ENCODE measurements at places on chromosomes 7 and 10.
A peak's percentile ranks its signal among the peaks of the same experiment; 100 is the strongest.

DNA sequence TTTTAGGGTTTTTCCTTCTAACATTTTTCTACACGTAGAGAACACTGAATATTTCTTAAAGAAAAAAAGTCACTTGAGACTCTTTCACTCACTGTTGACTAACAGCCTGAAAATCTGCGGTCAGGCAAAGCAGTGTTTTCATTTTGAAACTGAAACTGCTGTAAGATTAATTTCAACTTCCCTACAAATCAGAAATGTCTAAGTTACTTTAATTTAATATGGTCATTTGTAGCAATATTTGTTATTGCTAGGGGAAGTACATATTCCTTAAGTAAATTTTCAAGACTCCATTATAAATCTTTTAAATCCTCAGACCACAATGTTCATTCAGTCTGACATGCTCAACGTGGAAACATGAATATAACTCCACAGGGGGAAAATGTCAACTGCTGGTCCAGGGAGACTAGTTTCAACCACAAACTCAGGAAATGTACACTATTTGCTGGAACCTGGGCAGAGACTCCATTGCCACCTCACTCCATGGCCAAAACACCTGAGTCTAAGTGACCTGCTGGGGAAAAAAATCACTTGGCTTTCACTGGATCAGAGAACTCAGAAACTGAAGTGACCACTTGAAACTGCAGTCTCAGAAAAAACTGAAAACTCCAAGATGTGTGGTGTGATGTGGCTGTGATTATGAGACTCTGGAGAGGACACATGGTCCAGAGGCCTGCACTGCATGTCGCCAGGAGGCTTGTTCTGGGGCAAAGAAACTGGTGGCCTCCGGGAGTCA is 161.2 kb downstream of the TAX1BP1 start:
- peak; percentile 52 for DNase-seq

DNA sequence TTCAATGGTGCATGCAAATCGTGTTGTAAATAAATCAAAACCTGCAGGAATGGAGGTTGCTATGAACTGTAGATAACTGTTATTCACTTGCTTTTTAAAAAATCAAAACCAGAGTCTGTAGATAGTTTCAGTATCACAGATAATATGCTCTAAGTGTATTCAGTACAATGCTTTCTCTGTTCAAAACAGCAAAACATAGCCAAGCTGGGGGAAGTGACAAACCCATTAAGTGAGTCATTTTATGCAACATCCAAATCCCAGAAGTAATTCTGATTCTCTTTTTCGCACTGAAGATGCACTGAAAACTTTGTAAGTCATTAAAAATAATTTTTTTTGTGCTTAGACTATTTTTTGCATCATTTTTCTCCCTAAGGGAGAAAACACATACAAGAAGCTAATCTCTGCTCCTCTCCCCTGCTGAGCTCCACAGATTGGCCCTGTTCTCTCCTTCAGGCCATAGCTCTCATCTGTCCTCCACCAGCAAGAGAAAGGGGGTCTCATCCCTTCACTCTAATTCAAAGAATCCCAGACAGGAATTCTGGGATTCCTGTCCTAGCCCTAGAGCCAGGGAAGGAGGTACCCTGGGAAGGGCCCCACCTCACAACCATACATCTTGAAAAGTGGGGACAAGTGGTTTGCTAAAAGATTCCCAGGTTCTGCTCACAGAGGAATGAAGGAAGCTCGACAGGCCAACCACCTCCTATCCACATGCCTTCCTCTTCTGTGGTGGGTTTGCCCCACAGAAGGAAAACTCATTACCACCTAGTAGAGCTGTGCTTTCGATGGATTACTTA is 4.9 kb downstream of the PRTFDC1 start:
- DNase-seq = peak; percentile 97

- DNase-seq = no peak
These were observed 216.4 kb upstream of the LRGUK start for GRCh38 chr7:133910761-133911160.

GRCh38 chr10:103657061-103657591 is 163.6 kb downstream of the NEURL1 start:
- DNase-seq = no peak

GRCh38 chr7:98202367-98203195 is 8.7 kb upstream of the BHLHA15 start:
- DNase-seq = no peak

DNA sequence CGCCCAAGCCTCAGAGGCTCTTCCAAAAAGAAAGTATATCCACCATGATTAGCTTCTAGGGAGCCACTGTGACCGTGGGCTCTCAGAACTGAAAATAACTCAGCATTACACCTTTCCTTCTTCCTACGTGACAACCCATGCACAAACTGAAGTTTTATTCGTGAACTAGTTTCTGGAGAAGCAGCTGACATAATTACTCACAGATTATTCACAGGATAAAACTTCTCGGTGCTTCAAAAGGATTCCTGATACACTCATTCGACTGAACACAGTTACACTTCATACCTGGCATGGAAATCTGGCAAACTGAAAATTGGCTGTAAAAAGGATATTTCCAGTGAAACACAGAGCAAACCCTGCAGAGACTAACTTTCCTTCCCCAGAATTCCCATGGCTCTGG is 139.2 kb upstream of the PTER start:
- no peak for DNase-seq

- DNase-seq = no peak
These were observed 159.9 kb upstream of the RNF32 start for GRCh38 chr7:156480671-156481070.

- DNase-seq = no peak
These were observed 23.9 kb downstream of the SEM1 start for GRCh38 chr7:96685755-96686154.

DNA sequence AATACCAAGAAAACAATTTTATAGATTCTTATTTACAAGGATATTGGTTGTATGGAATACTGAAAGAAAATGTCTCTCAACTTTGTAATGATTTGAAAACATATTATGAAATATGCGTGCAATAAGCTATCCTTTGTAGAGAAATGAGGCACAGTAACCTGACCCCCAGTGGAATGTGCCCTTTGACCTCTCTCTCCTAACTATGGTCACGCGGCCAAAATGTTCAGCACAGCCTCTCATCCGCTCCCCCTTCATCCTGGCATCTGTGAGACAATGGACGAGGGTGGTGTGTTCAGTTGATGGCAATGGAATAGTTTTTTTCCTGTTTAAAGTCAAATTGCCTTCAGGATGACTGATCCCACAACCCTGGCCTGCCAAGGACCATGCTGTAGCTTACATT is 13.3 kb downstream of the BEND7 start:
- no peak for DNase-seq

GRCh38 chr10:26714415-26715136 is 17.1 kb downstream of the PDSS1 start:
- DNase-seq = no peak

DNA sequence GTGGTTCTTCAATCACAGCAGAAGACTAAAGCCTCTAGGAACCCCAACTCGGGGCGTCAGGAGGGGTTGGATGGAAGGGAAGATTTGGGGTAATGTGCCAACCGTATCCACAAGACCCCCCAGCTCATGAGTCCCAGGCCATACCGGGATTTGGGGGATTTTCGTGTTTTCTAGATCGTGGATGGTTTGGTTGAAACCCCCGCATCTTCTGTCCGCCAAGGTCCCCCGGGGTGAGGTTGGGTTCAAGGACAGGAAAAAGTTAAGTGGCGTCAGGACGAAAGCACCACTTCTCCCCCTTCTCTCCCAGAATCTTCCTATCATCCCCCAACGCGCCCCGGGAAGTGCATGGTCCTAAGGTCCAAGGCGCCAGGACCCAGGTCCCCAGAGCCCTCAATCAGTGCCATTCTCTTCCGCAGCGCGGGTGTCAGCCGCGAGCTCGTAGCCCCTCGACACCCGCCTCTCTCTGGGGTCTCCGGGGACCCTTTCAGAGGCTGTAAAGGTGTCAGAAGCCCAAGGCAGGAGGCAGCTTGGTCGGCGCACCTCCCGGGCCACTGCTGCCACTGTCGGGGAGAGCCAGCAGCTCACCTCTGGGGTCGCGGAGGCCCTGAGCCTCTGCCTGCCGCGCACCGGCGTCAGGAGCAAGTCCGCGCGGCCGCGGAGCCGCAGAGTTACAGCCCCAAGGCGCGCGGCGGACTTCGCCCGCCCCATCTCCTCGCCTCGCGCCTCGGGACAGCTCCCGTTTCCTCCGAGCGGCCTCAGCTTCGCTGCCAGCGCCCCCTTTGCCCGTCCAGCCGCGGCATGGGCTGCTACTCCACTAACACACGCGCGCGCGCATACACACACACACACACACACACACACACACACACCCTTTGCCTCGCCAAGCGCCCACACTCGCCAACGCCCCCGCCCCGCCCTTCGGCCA is 1.5 kb downstream of the MKX start:
- DNase-seq = no peak

DNA sequence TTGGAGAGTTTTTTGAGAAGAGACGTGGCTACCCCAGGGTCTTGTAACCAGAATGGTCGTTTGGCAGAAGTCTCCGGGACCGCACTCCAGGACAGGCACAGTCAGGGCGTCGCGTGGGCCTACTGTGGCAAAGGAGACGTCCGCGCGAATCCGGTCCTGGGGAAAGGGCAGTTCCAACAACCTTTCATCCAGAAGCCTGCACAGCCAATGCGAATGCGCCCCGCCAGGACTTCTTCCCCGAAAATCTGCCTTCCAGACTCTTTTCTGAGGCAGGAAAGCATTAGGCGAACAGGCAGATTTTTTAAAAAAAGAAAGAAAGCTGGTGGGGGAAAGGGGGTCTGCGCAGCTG is 2.0 kb downstream of the HPSE2 start:
- DNase-seq = no peak

DNA sequence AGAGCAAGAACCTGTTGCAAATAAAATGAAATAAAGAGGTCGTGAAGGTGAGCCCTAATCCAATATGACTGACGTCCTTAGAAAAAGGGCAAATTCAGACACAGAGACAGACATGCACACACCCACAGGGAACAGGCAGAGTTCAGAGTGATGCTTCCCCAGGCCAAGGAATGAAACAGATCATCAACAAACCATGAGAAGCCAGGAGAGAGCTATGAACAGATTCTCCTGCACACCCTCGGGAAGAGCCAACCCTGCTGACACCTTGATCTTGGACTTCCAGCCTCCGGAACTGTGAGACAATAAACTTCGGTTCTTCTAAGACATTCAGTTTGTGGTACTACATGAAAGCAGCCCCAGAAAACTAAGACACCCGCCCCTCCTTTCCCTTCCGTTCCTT is 290.4 kb upstream of the KLF6 start:
- no peak for DNase-seq

GRCh38 chr7:139762886-139763285 is 14.9 kb downstream of the HIPK2 start:
- DNase-seq = no peak

GRCh38 chr7:12403287-12404181 is at the start of gene VWDE:
Gene VWDE (minus strand): TSS chr7:12403865. CDS start chr7:12403716, 149 bp downstream.
- DNase-seq = no peak

GRCh38 chr10:121405549-121405948 is 192.7 kb downstream of the FGFR2 start:
- no peak for DNase-seq

DNA sequence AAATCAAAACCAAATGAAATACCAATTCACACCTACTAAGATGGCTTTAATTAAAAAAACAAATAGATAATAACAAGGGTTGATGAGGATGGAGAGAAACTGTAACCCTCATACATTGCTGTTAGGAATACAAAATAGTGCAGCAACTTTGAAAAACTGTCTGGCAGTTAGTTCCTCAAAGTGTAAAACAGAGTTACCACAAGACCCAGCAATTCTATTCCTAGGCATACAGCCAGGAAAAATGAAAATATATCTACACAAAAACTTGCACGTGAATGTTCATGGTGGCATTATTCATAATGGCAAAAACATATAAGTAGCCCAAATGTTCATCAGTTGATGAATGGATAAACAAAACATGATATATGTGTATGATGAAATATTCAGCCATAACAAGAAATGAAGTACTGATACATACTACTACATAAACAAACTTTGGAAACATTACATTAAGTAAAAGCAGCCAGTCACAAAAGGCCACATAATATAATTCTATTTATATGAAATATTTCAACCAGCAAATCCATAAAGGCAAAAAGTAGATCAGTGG is 83.5 kb downstream of the BRAF start:
- DNase-seq = no peak

GRCh38 chr10:7649673-7650300 is 17.0 kb downstream of the ITIH5 start:
- DNase-seq = no peak

- no peak for DNase-seq
These were observed 9.5 kb downstream of the CALML3 start for GRCh38 chr10:5534051-5534821.

DNA sequence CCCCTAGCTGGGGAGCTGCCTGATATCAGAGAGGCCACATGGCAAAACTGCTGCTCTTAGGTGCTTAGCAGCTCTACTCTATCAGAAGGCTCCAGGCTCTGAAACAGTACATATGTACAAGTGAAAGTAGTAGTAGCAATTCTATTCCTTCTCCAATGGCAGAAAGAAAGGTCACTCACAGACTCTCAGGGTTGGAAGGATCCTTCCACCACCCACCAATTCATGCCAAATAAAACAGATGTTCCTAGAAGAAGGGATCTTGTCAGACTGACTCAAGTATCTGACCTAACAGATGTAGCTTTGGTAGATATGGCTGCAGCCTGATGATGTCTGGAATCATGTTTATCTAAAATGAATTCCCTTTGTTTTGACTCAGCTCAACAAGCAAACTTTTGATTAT is 8.0 kb upstream of the ALDH18A1 start:
- DNase-seq = no peak

- no peak for DNase-seq
These were observed 195.6 kb downstream of the CUX1 start for GRCh38 chr7:102012941-102013461.

- DNase-seq = no peak
These were observed 56.1 kb downstream of the AUTS2 start for GRCh38 chr7:69654381-69654780.

DNA sequence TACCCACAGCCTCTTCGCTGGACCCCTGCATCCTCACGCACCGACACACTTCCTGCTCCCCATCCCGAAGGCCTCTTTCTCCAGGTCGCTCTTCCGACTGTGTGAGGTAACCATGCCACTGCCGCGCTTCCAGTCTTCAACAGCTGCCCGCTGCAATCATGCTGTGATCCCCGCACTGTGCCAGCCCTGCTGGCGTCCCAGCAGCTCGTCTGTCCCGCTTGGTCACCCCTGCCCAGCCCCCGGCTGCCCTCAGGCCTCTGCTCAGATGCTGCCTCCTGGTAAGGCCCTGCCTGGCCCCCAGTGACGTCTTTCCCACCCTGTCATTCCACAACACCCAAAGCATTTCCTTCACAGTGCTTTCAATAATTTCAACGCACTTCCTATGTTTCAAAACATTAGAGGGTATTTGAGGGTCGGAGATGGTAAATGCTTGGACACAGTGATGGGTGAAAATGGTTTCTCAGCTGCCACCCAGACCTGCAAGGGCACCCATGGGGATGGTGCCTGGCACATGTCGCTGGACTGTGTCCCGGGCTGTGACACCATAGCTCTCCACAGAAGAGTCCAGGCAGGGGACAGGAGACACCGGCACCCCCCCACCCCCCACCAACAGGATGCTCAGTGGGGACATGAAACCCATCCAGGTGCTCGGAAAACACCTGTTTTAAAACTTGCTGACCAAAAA is 125.2 kb downstream of the MAD1L1 start:
- DNase-seq = peak; percentile 51

- peak; percentile 28 for DNase-seq
These were observed 44.6 kb upstream of the HYCC1 start for GRCh38 chr7:23058408-23059096.

GRCh38 chr10:72796042-72796441 is 97.5 kb upstream of the OIT3 start:
- no peak for DNase-seq

Measured in pons (tissue), 1 donor.